ENCODE measurements at places on chromosomes 3 and 15.

GRCh38 chr3:23232016-23232415 lies 28.9 kb downstream of the UBE2E2 start:
- DNase-seq = no peak

DNA sequence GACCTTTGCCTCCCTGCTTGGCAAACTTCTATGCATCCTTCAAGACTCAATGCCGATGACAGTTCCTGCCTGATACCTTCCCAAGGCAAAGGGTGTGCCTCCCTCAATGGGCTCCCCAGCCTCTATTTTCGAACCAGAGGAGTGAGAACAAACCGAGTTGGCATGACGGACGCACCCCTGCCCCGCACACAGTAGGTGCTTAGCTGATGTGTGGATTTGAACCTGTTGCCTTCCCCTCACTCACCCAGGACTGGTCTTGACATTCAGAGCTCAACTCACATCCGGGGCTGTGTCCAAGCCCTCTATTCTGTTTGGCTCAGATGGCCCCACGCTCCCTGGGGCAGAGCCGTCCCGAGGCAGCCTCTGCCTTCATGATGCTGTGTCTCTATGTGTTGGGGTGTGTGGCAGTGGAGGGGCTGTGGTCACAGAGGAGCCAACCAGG lies 52.2 kb upstream of the SLC6A11 start:
- DNase-seq = no peak

DNA sequence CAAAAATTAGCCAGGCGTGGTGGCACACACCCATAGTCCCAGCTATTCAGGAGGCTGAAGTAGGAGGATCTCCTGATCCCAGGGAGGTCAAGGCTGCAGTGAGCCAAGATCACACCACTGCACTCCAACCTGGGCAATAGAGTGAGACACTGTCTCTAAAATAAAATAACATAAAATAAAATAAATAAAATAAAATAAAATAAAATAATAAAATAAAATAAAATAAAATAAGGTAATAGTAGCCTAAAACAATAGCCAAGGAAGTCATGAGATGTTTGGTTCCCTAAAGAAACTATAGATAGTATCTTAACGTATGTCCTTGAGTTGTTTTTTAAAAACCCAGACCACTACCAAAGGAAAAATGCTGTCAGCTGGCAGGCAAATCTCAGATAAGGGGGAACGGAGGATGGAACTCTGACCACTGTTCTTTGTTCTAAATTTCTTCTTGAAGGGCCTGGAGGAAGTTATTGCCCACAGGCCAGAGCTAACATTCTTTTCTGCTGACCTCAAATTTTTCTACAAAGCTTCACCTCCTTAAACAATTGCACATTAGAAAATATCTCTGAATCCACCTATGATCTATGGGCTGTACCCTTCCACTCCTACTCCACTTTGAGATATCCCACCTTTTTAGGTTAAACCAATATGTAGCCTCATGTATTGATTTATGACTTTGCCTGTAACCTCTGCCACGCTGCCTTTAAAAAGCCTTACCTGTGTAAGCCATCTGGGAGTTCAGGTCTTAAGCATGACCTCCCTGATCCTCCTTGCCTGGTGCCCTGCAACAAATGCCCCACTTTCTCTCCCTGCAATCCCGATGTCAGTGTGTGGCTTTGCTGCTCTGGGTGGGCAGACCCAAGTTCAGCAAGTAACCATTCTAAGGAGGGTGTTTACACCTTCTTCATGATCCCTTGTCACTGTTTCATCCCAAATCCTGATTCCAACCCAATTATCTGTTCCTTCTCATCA lies 126.2 kb upstream of the BHLHE40 start:
- DNase-seq = no peak

DNA sequence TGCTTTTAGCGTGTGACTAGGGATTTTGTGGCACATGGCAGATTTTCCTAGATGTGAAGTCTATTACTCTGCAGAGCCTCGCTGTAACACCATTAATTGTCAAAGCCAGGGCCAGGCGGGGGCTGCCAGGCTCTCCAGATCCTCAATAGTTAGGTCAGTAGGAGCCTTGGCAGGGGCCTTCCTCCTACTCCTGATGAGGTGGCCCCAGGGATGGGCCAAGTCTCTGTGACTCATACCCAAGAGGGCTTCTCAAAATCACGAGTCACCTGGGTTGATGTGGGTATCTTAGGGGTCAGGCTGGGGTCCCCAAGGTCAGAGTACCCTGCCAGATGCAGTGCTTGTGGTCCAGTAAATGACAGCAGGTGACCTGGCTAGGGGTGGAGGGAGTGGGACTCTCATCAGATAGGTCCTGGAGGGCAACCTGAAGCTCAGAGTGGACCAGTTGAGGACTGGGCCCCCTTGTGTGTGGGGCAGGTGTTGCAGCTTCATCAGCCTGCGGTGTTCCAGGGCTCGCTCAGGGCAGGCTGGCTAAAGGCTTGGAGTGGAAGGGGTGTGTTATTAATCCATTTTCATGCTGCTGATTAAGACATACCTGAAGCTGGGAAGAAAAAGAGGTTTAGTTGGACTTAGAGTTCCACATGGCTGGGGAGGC lies 88.5 kb upstream of the MYZAP start:
- DNase-seq = no peak

DNA sequence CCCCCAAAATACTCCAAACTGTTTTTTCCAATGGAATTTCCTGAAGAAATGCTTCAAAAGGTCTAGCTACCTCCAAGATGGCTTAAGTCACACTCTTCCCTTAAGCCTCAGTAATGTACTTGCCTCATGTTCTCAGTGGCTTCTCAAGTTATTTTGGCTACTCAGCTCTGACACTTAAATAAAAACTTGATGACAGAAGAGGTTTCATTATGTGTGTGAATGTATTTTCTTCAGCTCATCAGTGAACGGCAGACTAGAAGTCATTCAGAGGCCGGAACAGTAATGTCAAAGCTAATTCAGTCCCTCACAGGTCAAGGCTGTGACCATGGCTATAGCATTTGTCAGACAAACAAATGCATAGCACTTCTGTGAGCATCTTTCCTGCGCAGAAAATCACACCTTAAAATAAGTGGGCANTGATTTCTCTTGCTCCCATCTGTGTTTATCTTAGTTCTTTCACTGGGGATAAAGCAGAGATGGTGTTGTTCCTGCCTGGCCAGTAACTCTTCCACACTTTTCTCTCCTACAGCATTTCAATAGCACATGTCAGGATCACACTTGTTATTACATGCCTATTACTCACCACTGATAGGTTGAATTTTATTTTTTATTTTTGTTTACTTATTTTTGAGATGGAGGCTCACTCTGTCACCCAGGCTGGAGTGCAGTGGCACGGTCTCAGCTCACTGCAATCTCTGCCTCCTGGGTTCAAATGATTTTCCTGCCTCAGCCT lies 68.5 kb upstream of the PLCL2 start:
- peak; percentile 18 for DNase-seq

DNA sequence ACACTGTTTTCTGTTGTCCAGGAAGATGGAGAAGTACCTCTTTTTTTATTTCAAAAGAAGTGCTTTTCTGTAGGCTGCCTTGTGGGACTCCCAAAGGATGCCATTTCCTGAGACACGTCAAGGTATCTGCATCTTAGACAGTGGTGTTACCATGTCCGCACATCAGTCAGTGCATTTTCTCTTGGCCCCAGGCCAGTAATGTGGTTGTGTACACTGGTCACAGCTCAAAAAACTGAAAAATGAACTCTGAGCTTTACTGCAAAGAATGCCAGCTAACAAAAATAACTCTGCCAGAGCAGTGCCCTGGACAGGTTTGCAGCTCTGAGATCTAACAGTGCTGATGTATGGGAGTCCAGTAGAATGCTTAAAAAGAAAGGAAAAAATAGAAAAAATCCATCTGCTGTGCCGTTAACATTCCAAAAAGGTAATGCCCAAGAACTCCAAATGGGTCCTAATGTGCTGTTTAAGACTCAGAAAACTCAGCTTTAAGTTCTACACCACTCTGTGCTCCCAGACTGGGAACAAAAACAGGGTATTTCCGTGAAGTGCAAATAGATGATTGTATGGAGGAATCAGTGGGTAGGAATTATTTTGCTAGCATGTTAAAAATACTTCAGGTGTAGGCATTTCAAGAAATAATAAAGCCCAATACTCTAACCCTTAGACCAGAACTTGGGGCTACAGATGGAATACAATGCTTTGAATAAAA lies 315.9 kb downstream of the FEZF2 start:
- no peak for DNase-seq

- no peak for DNase-seq
Measured at GRCh38 chr3:76986876-76987474, 52.9 kb upstream of the ROBO2 start.

GRCh38 chr3:11717768-11718636 lies 74.3 kb upstream of the VGLL4 start:
- no peak for DNase-seq

DNA sequence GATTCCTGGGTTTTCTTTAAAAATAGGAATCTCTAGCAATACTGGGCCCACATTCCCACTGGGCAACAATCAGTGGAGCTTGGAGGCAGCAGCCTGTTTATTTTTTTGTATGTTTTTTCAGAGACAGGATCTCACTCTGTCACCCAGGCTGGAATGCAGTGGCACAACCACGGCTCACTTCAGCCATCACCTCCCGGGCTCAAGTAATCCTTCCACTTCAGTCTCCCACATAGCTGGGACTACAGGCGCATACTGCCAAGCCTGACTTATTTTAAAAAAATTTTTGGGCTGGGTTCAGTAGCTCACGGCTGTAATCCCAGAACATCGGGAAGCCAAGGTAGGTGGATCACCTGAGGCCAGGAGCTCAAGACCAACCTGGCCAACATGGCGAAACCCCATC lies 29.1 kb upstream of the GNB5 start:
- DNase-seq = no peak

DNA sequence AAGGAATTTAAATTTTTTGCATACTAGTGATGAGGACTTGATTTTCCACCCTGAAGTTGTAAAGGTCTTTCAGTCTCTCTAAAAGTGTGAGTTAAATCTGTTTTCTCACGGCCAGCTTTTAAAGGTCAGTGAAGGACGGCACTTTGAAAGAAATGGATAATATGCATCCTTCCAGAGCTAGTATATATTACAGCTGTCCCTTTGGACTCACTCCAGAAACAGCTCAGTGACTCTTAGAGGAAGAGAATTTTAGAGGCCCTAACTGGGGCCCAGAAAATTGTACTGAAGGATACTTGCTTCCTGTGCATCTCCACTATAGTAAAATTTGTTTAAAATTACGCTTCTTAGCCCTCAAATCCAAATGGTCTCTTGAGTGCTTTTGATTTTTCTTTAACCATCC lies 41.6 kb downstream of the PIK3CA start:
- no peak for DNase-seq

GRCh38 chr3:14796403-14797077 lies 22.2 kb upstream of the FGD5 start:
- DNase-seq = no peak

GRCh38 chr3:169627789-169628188 lies 35.7 kb downstream of the MECOM start:
- no peak for DNase-seq

DNA sequence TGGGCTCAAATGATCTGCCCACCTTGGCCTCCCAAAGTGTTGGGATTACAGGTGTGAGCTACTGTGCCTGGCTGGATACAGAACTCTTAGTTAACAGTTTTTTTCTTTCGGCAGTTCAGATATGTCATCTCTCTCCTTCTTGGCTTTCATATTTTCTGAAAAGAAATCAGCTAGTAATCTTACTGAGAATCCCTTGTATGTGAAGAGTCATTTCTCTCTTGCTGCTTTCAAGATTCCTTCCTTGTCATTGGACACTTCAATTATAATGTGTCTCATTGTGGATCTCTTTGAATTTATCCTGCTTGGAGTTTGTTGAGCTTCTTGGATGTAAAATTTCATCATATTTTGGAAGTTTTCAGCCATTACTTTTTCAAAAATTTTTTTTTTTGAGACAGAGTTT lies 17.0 kb downstream of the TRIM69 start:
- DNase-seq = no peak

- no peak for DNase-seq
Measured at GRCh38 chr3:44146073-44146472, 95.6 kb upstream of the TOPAZ1 start.

- DNase-seq = no peak
Measured at GRCh38 chr15:51077221-51078153, 17.2 kb downstream of the TNFAIP8L3 start.

GRCh38 chr3:61945657-61946056 lies 384.3 kb downstream of the PTPRG start:
- no peak for DNase-seq

- DNase-seq = no peak
Measured at GRCh38 chr3:58801541-58801940, 135.0 kb upstream of the FAM3D start.

DNA sequence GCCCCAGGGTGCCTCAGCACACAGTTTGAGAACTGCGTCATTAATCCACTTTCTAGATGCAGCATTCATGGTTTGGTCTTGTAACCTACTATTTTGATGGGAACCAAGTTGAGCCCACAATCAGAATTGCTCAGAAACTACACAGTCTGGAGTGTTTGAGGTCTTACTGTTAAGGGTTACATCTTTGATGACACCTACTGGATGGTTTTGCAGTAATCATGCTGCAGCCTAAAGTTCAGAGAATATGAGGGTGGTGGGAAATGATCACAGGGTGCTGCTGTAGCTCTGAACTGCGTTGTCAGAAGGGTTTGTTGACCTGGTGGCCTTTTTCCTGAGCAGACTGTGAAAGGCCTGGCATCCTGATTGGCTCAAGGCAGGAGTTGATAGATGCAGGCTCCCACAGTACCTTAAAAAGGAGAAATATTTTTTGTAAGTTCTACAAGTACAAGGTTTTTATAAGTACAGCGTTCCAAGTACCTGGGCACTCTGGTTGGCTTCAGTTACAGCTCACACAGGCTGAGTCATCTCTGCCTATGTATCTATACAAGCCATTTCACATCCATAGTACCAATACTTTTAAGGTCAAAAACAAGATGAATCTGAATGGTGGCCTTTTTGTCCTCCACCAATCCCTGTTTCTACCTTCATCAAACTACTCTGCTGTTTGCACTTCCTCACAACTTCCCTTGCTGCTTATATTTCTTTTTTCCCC lies 60.5 kb upstream of the ACKR4 start:
- DNase-seq = no peak

- no peak for DNase-seq
Measured at GRCh38 chr3:71546821-71547220, 36.7 kb downstream of the FOXP1 start.

DNA sequence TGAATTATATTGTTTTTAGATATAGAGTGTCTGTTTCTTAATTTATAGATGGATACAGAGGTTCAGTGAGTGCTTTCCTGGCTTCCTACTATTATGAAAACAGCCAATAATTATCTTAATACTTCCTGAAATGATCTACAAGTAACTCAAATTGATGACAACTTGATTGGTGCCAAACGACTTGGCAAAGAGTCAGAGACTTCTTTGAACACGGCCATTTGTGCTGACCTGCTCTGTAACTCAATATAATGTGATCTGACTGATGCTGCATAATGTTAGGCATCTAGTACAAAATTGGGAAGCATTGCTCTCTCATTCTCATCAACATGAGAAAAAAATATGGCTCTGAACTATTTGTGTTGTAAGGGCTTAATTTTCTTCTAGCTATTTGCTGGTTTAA lies 193.9 kb downstream of the DIPK2A start:
- DNase-seq = no peak

DNA sequence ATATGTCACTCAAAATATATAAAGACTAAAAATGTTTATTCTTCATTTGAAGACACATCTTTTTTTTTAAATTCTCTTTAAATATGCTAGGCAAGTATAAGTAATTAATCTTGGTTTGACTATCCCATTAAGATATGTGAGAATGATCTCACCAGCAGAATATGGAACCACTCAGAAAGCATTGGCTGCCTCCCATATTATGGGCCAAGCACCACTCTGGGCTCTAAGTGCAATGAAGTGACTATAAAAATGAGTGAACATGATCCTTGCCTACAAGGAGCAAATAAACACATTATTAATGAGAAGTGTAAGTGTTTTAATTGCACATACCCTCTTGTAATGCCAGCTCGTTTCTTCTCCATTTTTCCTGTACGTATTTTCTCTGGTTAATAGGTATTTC lies 328.5 kb downstream of the NAALADL2 start:
- no peak for DNase-seq
